ENCODE measurements at places on chromosomes 7 and 10. TPM values are rescaled to one million over a fixed set of nuclear protein-coding genes. Genes with fewer than 3 reads are reported as not detected.

FLNC gene
- total RNA-seq: 140 TPM

CACNB2 gene
- 4.5 TPM for total RNA-seq

C10orf67 gene
- total RNA-seq: 0.60 TPM

MCU gene
- 19.2 TPM for total RNA-seq

CFAP69 gene
- 12.5 TPM for total RNA-seq

PON3 gene
- total RNA-seq: 2.9 TPM

ACTL6B gene
- total RNA-seq: not detected

DNA sequence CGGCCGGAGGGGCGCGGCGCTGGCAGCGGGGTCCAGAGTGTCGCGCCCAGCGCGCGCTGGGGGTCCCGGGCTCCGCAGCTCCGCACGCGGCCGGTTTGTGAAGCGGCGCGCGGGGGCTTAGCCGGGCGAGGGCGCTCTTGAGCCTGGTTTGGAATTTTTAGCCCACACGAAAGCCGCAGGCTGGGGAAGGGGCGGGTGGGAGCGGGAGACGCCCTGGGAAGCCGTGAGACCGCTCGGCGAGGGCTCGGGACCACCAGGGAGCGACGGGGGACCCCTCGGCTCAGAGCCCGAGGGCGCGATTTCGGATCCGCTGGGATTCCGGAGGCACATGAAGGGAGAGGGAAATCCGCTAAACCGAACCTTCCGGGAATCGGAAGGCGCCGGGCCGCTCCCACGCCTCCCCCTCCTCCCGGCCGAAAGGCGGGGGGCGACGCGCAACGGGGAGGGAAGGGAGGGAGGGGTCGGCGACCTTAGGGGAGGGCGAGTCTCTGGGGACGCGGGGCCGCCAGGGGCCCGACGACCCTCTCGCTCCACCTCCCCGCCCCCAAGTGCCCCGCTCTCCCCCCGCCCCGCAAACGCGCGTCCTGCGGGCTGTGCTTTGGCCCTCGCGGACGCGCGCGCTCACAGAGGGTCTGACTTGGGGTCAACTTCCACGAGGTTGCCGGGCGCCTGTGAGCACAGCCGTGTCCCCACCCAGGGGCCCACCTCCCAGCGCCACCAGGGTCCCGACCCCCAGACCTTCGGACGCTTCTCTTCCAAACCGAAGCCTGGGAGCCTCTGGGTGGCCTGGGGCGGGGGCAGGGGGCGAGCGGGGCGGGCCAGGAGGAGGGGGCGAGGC lies 5.1 kb upstream of the ELFN1 start:
- peak; percentile 47 for DNase-seq

DNA sequence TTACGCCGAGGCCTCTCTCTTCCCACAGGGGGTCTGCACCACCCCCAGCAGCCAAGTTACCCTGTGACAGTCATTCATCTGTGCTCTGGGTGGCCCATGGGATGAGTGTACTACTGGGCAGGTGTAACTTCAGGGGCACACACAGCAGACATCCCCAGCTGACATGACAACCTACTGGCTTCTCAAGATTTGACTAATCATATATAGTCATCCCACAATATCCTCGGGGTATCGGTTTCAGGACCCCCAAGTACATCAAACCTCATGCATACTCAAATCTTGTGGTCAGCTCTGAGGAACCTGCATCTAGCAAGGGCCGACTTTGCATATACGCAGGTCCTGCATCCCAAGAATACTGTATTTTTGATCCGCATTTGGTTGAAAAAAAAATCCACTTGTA lies 336.9 kb upstream of the C7orf33 start:
- no peak for DNase-seq

DNA sequence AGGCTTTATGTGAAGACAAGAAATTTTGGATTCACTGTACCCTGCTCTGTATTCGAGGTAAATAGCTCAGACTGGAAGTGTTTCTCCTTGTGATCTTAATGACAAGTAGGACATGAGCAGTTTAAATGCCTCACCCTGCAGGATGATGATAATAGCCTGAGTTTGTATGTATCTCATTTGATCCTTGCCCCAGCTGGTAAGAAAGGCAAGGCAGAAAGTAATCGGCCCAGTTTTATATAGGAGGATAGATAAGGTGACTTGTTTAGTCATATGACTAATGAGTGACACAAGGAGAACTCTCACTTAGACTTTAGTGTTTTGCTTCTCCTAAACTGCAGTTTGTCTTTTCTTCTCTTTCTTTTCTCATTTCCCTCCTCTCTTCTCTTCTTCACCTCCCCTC lies 372.6 kb downstream of the PHF14 start:
- DNase-seq: no peak

- DNase-seq: no peak
Measured at GRCh38 chr10:4661511-4662255, 164.3 kb upstream of the AKR1E2 start.

DNA sequence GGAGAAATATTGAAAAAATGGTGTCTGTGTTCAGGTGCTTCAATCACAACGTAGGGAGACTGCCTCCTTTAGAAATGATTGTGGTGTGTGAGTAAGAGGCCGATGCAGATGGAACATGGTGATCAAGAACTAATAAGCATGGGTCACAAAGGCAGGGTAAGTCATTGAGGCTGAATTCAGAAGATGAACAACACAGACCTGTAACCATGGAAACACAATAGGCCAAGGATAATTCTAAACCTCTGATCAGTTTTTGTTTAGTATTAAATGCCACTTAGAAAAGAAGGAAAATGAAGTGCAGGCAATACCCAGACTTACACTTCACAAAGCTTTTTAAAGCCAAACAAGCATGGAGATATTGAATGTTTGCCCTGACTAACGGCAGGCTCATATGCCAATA lies 32.8 kb upstream of the TAS2R16 start:
- DNase-seq: no peak
